ENCODE measurements at places on chromosomes 7 and 10. TPM values are rescaled to one million over a fixed set of nuclear protein-coding genes. Genes with fewer than 3 reads are reported as not detected.

Gene AKR1C8
- total RNA-seq: not detected

Gene NRAP
- total RNA-seq: 0.12 TPM

Gene MYPN
- 0.08 TPM for total RNA-seq

Gene CLCN1
- 0.68 TPM for total RNA-seq

Gene TMEM229A
- not detected for total RNA-seq
